Activated naive CD8-positive, alpha-beta T cell treated with anti-CD3 and anti-CD28 coated beads, Interleukin-2, amount 10 ng/mL, durations not matched to agents 7 days and 5 days (primary cell): ENCODE measurements at places on chromosomes 1 and 21. TPM values are rescaled to one million over a fixed set of nuclear protein-coding genes. Genes with fewer than 3 reads are reported as not detected.

- H3K4me1 ChIP-seq, result no peaks in the 10 kb centered on the region
- no peak overlapping the region for H3K4me3 ChIP-seq
- no peaks in the 10 kb centered on the region for H3K27me3 ChIP-seq
- H3K36me3 ChIP-seq, result no peaks in the 10 kb centered on the region
- H3K27ac ChIP-seq, result no peak overlapping the region
- no peak for DNase-seq
Observed at GRCh38 chr1:114026797-114027196, 47.5 kb downstream of the OLFML3 start.

DNA sequence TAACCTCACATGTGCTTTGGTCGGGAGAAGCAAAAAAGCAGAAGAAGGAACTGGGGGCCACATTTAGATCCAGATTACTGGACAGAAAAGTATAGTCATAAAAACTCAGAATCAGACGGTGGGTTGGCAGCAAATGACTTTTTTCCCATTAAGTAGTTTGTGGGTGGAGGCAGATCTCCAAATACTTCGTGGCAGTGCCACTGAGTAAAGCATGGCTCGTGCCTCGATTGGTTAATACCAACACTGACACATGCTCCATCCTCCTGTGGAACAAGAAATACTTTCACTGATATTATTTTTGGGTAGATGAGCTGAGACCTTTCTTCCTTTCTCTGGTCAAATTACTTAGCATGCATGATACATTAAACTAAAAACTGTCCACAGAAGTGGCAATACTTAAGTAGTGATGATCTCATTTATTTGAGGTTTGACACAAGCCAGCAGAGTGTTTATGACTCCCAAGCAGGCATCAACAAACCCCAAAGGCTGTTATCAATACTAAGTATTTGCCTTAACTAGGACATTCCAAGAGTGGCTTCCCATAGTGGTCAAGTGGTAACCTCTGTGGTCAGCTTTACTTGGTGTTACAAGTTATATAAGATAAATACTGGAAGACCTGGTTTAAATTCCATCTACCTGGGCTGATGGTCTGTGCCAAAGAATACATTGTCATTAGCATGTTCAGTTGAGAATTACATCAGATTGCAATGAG lies 500.0 kb upstream of the RUNX1 start:
- no peak overlapping the region for H3K4me3 ChIP-seq
- H3K4me1 ChIP-seq, result peaks cover 2% of the 10 kb centered on the region
- peaks cover 7% of the 10 kb centered on the region for H3K27me3 ChIP-seq

The SYCP1 gene
- total RNA-seq, result not detected

- H3K36me3 ChIP-seq, result no peaks in the 10 kb centered on the region
- H3K4me3 ChIP-seq, result no peak overlapping the region
- H3K4me1 ChIP-seq, result no peaks in the 10 kb centered on the region
- H3K27me3 ChIP-seq, result no peaks in the 10 kb centered on the region
- no peak overlapping the region for H3K27ac ChIP-seq
- DNase-seq, result no peak
Observed at GRCh38 chr1:176989023-176989422, 175.5 kb downstream of the ASTN1 start.

The HAX1 gene
- total RNA-seq, result 102 TPM

DNA sequence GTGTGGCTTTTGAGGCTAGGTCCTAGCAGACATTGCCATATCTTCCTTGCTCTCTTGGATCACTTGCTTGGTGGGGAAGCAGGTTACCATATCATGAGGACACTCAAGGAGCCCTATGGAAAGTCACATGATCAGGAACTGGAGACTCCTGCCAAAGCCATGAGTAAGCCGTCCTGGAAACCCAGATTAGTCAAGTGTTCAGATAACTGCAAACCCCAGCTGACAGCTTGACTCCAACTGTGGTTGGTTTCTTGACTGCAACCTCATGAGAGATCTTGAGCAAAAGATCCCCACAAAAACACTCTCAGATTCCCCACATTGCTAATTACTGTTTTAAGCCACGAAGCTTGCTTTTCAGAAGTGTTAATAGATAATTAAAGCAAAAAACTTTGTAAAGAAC lies 58.6 kb downstream of the CACNA1E start:
- no peak overlapping the region for H3K4me3 ChIP-seq
- peaks cover 53% of the 10 kb centered on the region for H3K27me3 ChIP-seq
- no peak for DNase-seq
- H3K4me1 ChIP-seq, result no peaks in the 10 kb centered on the region

DNA sequence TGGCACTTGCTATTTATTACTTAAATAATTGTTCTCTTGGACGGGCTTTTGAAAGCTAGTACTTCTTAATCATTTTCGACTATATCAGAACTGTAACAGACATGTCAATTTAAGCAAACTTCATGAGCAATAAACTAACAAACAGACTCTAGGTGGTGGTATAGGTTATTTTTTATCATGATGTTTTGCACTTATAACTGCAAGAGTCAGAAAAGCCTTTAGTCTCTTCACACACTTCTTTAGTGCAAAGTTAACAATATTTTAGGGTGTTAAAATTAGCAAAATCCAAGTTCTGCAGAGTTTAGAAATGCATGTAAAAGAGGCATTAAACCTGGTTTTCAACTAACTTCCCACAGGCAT lies 2.2 kb downstream of the NRIP1 start:
- peak overlapping the region; percentile 86 for H3K27ac ChIP-seq
- peaks cover 53% of the 10 kb centered on the region for H3K4me1 ChIP-seq
- peak overlapping the region; percentile 87 for H3K4me3 ChIP-seq
- no peak for DNase-seq

GRCh38 chr1:112646225-112646624 lies 26.6 kb downstream of the CAPZA1 start:
- no peaks in the 10 kb centered on the region for H3K27me3 ChIP-seq
- peaks cover 55% of the 10 kb centered on the region for H3K36me3 ChIP-seq
- peak overlapping the region; percentile 42 for H3K27ac ChIP-seq
- no peak overlapping the region for H3K4me3 ChIP-seq
- DNase-seq, result no peak

DNA sequence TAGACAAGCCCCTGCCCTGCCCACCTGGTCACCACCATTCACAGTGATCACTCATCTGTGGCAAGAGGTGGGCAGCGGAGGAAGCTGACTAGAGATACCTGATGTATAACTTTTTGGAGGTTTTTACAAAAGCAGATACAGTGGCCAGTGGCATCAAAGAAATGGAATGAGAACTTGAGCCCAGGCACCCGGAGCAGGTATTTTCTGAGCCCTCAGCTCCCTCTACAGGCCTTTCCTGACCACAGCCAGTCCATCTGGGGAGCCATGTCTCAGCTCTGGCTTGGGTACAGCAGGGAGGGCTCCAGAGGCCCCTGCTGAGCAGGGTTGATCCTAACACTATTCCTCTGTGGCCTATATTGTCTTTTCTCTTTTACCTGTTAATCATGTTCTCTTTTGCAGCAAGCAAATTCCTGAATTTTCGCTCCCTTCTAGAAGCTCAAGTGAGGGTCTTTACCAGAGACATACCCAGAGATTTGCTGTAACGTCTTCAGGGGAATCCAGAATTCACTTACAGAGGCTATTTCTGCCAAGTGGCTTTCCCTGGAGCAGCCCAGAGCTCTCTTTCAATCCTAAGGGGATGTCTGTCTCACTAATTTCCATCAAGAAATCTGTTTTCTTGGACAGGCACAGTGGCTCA lies 27.3 kb downstream of the GPR157 start:
- no peaks in the 10 kb centered on the region for H3K36me3 ChIP-seq
- H3K27ac ChIP-seq, result no peak overlapping the region
- H3K4me3 ChIP-seq, result no peak overlapping the region
- no peak for DNase-seq

The GGPS1 gene
- 34.9 TPM for total RNA-seq

DNA sequence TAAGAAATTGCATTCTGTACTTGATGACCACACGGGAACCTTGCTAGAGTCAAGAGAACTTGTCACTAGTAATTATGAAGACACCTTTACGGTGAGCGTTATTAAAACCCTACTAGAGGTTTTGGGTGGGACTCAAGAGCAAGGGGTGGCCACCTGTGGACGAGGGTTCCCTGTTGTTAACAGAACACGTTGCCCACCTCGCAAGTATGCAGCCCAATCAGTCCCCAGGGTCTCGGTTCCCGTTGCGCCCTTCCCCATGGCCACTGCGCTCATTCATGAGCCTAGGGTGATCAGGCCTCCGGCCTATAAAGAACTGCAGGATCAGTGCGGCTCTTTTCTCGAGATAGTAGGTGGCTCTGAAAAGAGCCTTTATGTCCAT lies 30.2 kb upstream of the RNF187 start:
- peaks cover 11% of the 10 kb centered on the region for H3K36me3 ChIP-seq
- no peak for DNase-seq
- no peaks in the 10 kb centered on the region for H3K27me3 ChIP-seq
- peak overlapping the region; percentile 98 for H3K4me3 ChIP-seq
- peaks cover 37% of the 10 kb centered on the region for H3K4me1 ChIP-seq

DNA sequence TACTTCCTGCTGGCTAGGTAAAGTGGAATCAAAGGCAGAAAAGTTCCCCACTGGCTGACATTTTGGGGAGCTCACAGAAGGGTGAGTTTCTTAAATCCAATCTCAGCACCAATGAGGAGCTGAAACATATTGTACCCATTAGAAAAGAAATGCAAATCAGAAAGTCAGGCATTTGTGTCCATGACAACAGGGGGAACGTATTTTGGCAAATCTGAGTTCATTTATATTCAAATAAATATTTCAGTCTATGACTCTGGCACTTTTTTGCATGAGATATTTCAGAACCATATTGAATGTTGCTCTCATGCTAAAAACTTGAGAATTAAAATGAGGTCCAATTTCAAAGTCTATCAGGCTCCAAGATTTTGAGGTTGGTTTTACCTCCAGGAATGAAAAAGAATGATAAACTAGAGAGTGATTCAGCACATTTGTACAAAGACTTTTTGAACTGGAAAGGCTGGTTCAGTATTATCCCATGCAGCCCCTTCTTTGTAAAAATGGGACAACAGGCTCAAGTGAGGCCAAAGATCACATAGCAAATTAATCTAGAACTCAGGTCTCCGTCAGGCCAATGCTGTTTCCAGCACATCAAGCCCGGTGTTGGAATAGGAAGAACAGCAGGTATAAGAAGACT lies 202.2 kb downstream of the RRAGC start:
- no peak overlapping the region for H3K4me3 ChIP-seq
- H3K27me3 ChIP-seq, result peaks cover 6% of the 10 kb centered on the region
- DNase-seq, result no peak

GRCh38 chr1:205446828-205447227 lies 9.0 kb downstream of the BLACAT1 start:
- no peak overlapping the region for H3K4me3 ChIP-seq
- DNase-seq, result no peak
- H3K4me1 ChIP-seq, result no peaks in the 10 kb centered on the region
- no peak overlapping the region for H3K27ac ChIP-seq

DNA sequence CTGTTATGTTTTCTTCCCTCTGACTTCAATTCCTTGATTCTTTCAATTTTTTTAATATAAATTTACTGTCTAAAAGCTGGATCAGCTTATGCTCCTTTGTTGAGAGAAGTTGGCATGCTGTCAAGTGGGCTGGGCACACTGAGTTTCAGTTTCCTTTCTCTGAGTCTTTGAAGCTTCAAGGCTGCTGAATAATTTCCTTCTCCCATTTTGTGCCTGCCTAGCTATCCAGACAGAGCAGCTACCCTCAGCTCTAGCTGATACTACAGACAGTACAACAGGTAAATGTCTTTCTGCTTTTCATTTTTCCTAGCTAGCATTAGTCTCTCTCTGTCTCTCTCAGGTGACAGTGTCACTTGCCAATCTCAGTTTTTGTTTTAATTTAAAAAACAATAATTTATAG lies at the start of gene IFI44:
Gene IFI44 (plus strand): TSS at position 204 of the 400 bp plus-strand sequence. CDS start 365 bp downstream, outside the sequence.
- H3K36me3 ChIP-seq, result peaks cover 73% of the 10 kb centered on the region
- DNase-seq, result peak; percentile 48
- H3K27ac ChIP-seq, result peak within 1 kb of the TSS; percentile 96
- H3K4me1 ChIP-seq, result peaks cover 56% of the 10 kb centered on the region

- no peak overlapping the region for H3K27ac ChIP-seq
- no peak overlapping the region for H3K4me3 ChIP-seq
- DNase-seq, result no peak
- H3K27me3 ChIP-seq, result peaks cover 42% of the 10 kb centered on the region
- no peaks in the 10 kb centered on the region for H3K36me3 ChIP-seq
- H3K4me1 ChIP-seq, result peaks cover 1% of the 10 kb centered on the region
Observed at GRCh38 chr1:182110635-182111034, 49.1 kb upstream of the ZNF648 start.

The PDC gene
- total RNA-seq, result not detected

The LRRIQ3 gene
- total RNA-seq, result 1.8 TPM

- peak; percentile 51 for DNase-seq
- no peaks in the 10 kb centered on the region for H3K36me3 ChIP-seq
- H3K4me1 ChIP-seq, result peaks cover 7% of the 10 kb centered on the region
- H3K27me3 ChIP-seq, result peaks cover 58% of the 10 kb centered on the region
- no peak overlapping the region for H3K27ac ChIP-seq
- H3K4me3 ChIP-seq, result peak overlapping the region; percentile 49
Observed at GRCh38 chr1:205344066-205344928, 12.4 kb downstream of the KLHDC8A start.

GRCh38 chr1:110085671-110086070 lies 15.2 kb upstream of the ALX3 start:
- peaks cover 12% of the 10 kb centered on the region for H3K4me1 ChIP-seq
- no peak overlapping the region for H3K27ac ChIP-seq
- no peak for DNase-seq
- peaks cover 56% of the 10 kb centered on the region for H3K27me3 ChIP-seq
- H3K4me3 ChIP-seq, result no peak overlapping the region

DNA sequence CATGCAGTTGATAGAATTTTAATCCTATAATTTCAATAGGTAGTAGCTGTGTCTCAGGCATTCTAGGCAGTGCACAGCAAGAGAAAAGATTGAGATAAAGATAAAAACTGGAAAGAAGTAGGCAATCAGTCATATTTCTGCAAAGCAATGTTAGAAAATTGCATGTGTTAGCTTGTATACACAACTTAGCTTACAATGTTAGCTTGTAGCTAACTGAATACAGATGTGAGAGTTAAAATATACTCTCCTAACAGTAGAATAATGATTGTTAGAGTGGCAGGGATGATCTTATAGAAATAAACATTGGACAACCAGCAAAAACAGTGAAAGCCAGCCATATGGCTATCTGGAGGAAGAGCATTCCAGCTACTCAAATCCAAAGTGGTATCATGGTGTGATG lies 29.0 kb downstream of the PTPRC start:
- H3K4me1 ChIP-seq, result peaks cover 79% of the 10 kb centered on the region
- peaks cover 59% of the 10 kb centered on the region for H3K36me3 ChIP-seq
- H3K27me3 ChIP-seq, result no peaks in the 10 kb centered on the region
- DNase-seq, result no peak
- peak overlapping the region; percentile 65 for H3K4me3 ChIP-seq

GRCh38 chr1:185017338-185017737 lies 28.0 kb upstream of the RNF2 start:
- no peak overlapping the region for H3K27ac ChIP-seq
- peaks cover 8% of the 10 kb centered on the region for H3K27me3 ChIP-seq
- no peak overlapping the region for H3K4me3 ChIP-seq
- no peaks in the 10 kb centered on the region for H3K36me3 ChIP-seq
- no peak for DNase-seq

The LCE2A gene
- total RNA-seq, result not detected

The DMBX1 gene
- 0.11 TPM for total RNA-seq

The TSPAN2 gene
- 0.42 TPM for total RNA-seq
